ENCODE measurements at places on chromosomes 1 and 21.

DNA sequence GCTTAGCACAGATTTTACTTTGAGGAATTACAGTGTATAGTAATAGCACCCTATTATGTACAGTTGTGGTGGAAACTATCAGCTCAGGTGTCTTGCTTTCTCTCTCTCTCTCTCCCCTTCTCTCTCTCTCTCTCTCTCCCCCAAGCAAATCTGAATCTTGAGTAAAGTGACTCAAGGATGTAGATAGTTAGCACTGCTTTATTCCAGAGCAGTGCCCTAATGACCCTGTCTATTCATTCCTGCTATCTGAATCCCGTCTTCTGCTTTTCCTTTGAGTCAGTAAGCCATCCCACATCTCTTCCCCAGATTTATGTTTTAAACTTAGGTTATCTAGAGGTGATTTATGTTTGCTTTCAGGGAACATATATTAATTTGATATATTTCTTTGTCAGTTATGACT is 5.2 kb upstream of the HPCAL4 start:
- no peak for DNase-seq

GRCh38 chr1:237700181-237700580 is 190.5 kb downstream of the ZP4 start:
- DNase-seq: no peak

DNA sequence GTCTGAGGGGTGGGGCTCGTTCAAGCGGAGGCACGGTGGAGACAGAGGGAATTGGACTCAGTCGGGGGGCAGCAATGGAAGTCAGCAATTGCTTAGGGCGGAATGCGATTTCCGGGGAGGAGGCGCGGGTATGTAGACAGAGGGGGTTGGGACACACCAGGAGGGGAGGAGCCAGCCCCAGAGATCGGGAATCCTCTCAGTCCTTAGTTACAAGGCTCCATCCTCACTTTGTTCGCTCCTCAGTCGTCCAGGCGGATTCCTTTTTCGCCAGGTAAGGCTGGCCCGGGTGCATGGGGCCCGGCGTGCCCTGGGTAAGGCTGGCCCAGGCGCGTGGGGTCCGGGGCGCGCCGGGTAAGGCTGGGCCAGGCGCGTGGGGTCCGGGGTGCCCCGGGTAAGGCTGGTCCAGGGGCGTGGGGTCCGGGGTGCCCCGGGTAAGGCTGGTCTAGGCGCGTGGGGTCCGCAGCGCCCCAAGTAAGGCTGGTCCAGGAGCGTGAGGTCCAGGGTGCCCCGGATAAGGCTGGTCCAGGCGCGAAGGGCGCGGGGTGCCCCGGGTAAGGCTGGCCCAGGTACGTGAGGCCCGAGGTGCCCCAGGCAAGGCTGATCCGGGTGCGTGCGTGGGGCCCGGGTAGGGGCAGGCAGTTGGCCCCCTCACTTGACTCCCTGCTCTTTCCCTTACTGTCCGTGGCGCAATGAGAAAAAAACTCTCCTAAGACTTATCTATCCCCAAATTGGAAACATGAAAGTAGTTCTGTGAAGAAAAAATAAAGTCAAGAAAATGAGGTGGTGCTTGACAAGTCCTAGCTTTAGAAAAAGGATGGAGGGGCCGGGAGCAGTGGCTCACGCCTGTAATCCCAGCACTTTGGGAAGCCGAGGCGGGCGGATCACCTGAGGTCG is at the start of gene L1TD1:
L1TD1 (plus strand) TSS at position 199 of the 894 bp plus-strand sequence. CDS start 11,780 bp downstream, outside the sequence.
- DNase-seq: no peak

DNA sequence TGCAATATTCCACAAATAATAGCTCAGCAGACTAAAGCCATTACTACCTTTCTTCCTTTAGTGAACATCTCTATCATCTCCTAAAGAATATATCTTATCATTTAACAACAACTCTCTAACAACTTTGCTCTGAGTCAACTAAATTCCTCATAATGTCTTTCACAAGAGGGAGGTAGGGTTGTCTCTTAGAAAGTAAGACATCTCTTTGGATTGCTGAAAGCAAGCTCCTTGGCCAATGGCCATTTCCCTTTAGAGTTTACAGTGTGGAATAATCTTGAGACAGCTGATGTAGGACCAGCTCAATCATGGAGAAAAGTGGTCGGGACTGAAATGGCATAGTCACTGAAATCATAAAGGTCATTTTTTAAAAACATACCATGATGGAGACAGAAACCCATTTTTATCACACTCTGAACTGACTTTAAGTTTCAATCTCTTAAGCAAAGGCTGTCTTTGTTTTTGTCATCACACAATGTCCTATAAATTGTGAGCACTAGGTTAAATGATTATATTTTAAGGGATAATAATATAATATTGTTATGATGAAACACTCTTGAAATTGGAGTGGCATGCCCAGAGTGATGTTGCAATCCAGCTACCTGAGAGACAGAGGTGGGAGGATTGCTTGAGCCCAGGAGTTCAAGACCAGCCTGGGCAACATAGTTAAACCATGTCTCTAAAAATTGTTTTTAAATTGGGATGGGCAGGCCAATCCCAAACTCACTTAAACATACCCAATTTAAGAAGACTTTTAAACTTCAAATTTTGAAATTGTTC is 91.1 kb downstream of the SLC44A5 start:
- DNase-seq: no peak

DNA sequence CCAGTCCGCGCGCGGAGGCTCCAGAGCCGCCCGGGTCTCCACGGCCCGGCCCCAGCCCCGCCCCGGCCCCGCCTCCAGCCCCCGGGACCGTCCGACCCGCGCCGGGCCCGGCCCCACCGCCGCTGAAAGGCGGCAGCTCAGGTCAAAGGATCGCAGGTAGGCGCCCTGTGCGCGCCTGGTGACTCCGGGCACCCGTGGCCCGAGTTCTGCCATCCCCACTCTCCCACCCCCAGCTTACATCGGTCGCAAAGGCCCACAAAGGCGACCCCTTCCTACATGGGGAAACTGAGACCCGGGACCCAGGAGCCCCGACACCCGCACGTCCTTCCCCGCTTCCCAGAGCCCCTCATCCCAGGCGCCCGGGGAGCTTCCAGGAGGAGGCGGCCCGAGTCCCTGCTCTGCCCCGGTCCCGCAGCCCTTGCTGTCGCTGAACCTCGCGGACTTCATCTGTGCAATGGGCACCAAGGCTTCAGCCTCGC is at the start of gene TMEM200B:
TMEM200B (minus strand) TSS at position 17 of the 479 bp plus-strand sequence. CDS start 2,075 bp downstream, outside the sequence.
- no peak for DNase-seq

GRCh38 chr1:159854116-159854692 is 8.3 kb downstream of the VSIG8 start:
- DNase-seq: peak; percentile 42

- no peak for DNase-seq
Measured at GRCh38 chr1:198957044-198957443, 318.2 kb downstream of the PTPRC start.

DNA sequence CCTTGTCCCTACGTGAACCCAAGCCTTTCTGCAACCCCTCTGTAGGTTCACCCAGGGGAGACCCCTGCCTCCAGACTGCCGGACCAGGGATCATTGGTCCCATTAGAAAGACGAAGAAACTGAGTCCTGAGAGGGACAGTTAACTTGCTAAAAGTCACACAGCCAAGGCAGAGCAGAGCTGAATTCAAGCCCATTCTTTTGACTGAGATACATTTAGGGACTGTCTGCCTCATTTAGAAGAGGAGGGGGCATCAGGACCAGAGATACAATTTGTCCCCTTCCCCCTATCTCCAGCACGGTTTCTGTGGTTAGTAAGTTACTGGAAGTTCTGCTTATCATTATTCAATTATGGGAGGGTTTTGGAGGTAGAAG is 19.1 kb downstream of the KCNQ4 start:
- DNase-seq: no peak

- no peak for DNase-seq
Measured at GRCh38 chr1:181947441-181947840, 114.1 kb downstream of the ZNF648 start.
